ENCODE measurements at places on chromosomes 5 and 9.

DNA sequence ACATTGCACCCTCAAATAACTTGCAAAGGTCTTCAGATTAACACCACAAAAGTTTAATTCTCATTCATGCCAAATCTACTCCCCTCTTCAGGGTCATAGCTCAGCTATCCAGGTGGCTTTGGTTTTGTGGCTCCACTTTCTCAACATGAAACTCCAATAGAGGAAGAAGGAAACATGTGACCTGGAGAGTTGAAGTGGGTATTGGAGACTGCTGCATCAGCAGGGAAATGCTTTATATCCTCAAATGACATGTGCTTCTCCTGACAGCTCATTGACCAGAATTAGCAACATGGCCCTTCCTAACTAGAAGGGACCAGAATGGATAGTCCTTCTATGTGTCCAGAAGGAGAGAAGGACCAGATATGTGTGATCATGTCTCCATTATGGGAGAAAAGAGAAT, 73.6 kb downstream of the TLR4 start:
- no peak for DNase-seq

GRCh38 chr9:113624721-113625120, 161.2 kb downstream of the RGS3 start:
- no peak for DNase-seq

GRCh38 chr9:137470785-137471184, 11.7 kb upstream of the NSMF start:
- DNase-seq, result no peak

DNA sequence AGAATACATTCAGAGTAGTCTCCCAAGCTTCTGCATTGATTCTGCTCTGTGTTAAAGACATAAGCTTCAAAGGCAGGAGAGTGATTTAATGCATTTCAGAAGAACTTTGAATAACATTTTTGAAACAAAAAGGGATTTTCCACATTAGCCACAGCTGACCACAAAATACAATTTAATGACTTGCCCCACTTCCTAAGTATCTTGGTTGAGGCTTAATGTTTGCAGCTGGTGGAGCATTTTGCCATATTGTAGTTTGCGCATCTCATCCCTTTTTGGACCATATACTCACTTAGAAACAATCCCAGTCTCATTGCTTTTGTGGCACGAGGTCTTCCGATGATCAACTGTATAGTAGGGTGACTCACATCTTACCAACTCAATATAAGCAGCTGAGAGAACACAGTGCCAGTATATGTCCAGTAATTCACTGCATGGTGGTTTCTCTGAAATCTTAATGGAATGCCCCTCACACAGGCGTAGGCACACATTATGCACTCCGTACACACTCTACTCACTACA, 455.8 kb upstream of the PTGER4 start:
- DNase-seq, result no peak

DNA sequence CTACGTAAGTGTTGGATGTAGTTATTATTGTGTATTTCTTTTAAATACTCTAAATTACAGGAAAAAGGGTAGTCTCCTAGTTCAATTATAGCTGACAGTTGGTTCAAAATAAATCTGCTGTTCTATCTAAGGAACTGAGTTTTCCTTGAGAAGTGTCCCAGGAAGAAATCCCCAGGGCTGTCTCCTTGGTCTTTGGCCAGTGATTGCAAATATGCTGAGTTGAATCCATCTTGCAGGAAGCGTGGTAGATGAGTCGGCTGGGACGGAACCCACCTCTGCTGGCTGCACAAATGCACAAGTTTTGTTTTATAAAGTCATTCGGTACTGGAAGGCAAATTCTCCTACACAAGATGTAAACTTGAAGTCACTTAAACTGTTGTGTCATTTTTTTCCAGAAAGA, 30.2 kb upstream of the HOMER1 start:
- DNase-seq, result no peak

DNA sequence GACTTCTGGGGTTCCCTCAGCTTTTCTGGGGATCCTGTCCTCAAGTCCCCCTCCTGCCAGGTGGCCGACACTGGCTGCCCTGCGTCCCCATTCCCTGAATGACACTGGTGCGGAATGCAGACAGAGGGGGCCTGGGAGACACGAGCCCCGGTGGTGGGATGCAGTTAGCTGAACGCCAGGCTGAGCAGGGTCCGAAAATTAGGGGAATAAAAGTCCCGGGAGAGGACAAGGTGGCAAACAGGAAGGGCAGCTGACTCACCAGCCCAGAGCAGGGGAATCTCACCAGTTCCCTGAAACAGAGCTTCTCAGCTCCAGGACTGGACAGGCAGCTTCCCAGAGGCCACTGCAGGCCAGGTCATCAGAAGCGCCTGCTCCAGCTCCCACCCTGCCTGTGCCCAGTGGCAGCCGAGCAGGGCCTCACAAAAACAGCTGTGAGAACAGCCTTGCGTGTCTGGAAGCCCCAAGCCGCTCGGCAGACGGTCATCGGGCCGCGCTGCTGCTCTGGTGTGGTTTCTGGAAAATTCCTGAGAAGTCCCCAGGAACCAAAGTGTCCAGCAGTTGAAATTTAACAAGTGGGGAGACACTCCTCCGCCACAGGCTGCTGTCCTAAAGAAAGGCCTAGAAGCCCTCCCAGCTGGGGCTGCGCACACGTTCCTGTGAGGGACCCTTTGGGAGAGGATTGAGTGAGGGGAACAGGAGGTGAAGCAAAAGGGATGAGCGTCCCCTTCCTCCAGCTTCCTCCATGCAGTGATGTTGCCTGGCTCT, 47.6 kb upstream of the EXOC3 start:
- no peak for DNase-seq
